ENCODE measurements at places on chromosomes 1 and 21.

DNA sequence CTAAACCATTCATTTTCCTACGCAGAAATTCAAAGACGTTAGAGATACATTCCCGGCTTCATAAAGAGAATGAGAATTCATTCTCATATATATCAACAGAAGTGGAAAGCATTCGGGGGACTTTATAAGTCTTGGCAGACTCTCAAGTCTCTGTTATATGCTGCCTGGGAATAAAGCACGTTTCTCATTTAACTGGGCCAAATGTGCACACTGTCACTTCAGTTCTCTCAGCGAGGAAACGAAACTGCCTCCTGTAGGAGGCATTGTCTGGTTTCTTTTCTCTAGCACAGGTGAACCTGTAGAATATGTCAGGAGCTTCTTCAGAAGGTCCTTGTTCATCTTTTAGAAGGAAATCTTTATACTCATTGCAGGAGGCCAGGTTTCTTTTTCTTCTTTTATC is 367.6 kb downstream of the PTBP2 start:
- no peak for DNase-seq

GRCh38 chr1:24327891-24328290 is 8.7 kb downstream of the GRHL3 start:
- no peak for DNase-seq

DNA sequence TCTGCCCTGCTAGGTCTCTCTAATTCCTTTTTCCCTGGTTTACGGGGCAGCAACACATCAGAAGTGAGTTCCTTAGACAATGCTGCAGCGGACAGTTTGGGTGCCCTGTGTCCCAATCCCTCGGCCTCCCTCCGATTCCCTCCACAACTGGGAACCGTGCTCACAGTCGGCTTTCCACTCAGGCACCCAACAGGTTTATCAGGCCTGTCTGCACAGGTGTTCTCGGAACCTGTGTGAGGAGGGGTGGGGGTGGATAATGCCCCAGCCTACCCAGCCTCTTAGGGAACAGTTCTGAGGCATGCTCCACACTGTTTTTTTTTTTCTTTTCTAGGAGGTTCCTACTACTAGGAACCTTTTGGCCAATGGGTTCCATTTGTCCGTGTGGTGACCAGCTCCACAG is 131.2 kb downstream of the DISC1 start:
- DNase-seq = no peak

DNA sequence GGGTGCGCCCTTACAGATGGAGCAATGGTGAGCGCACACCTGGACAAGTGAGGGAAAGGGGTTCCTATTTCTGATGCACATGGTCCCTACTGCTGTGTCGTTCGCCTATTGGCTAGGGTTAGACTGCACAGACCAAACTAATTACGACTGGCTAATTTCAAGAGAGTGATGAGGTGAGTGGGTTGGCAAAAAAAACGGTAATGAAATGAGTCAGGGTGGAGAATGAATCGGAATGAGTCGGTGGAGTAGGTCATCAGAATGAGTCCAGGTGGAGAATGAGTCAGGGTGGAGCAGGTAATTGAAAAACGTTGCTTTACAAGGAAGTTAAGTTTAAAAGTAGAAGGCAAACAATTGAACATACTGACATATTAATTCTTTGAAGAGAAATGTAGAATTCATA is 79.8 kb downstream of the WDR4 start:
- no peak for DNase-seq

DNA sequence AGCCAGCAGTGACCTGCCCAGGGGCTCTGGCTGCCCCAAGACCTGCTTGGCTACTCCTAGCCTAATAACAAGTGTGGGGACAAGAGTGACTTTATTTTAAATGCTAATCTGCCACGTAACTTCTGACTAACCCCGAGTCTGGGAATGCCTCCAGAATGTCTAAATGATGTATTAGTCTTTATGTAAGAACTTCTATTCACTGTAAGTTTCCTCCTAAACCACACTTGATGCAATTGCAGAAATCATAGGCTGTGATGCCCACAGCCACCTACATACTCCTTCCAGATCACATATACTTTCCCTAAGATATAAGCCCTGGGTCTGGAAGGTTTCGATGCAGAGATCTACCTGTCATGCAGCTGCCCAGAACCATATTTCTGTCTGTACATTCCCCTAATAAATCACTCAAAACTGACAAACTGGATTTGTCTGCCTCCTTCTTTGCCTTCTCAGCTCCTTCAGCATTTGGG is 5.9 kb upstream of the VPS45 start:
- DNase-seq = no peak

DNA sequence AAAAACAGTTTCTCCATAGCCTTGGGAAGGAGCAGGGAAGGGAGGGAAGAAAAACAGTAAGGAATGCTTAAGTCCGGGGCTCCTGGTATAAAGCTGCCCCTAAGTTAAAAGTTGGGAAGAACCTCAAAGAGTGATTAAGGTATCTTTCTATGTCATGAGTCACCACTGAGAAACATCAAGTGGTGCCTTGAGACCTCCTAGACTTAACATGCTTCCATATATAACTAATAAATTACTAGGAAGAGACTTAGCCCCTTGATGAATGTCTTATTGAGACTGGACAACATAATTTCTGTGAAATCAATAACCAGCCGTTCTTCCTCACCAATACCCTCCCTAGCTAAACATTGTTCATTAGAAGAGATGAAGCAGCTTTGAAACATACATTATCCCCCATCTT is 121.8 kb upstream of the SLC44A3 start:
- no peak for DNase-seq

DNA sequence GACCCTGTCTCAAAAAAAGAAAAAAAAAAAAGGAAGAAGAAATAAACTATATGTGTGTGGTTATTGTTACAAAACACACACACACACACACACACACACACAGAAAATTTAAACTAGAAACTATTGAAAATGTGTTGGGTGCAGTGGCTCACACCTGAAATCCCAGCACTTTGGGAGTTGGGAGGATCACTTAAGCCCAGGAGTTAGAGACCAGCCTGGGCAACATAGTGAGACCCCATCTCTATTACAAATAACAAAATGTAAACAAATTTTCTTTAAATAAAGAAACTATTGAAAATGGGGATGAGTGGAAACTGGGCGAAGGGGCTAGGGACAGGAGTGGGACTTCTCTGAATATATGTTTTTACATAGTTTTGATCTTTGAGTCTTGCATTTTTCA is 23.0 kb downstream of the KIAA2013 start:
- no peak for DNase-seq

GRCh38 chr1:16088351-16088911 is 15.0 kb upstream of the FAM131C start:
- no peak for DNase-seq

GRCh38 chr1:189782295-189782694 is 695.4 kb downstream of the BRINP3 start:
- DNase-seq = no peak

DNA sequence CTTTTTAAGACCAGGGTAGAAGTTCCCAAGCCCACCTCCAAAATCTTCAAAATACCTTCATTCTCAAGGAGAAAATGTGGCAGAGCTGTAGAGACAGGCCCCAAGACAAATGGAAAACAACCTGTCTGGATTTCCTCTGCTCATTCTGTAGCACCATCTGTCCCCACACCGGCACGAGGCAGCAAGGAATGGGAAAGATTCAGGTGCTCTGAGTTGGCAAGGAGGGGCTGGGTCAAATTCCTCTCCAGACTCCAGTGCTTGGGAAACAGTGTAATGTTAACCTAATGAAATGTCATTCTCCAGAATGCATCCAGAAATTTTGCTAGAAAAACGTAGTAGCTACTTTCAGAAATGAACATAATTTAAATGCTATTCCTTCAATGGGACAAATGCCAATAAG is 9.3 kb downstream of the PABPC4 start:
- DNase-seq = no peak

- DNase-seq = no peak
Measured at GRCh38 chr1:224095867-224096266, 18.0 kb upstream of the FBXO28 start.

- no peak for DNase-seq
Measured at GRCh38 chr1:207396168-207396746, 57.9 kb upstream of the CR2 start.

GRCh38 chr1:38444311-38444710 is 397.7 kb upstream of the POU3F1 start:
- no peak for DNase-seq

Data from stimulated activated CD8-positive, alpha-beta memory T cell treated with anti-CD3 and anti-CD28 coated beads, Interleukin-2, amount 100 ng/mL, for 1 hour (primary cell).